ENCODE measurements at places on chromosomes 1 and 21.
A peak's percentile ranks its signal among the peaks of the same experiment; 100 is the strongest.

GRCh38 chr1:78102082-78102481, 56.3 kb downstream of the GIPC2 start:
- no peak for DNase-seq

GRCh38 chr1:18411321-18411720, 69.4 kb upstream of the KLHDC7A start:
- no peak for DNase-seq

DNA sequence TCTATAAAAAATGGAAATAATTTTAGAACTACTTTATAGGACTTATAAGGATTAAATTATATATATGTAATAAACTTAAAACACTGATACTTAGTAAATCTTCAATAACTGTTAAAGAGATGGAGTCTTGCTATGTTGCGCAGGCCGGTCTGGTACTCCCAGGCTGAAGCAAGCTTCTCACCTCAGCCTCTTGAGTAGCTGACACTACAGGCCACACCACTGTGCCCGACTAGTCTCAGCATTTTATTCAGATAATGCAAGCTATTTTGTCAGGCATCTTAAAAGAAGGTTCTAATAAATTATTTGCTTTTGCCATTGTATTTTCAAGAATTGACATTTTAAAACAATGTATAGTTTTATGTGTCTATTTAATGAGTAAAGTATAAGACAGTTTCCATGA, 20.8 kb downstream of the CNST start:
- DNase-seq = no peak

DNA sequence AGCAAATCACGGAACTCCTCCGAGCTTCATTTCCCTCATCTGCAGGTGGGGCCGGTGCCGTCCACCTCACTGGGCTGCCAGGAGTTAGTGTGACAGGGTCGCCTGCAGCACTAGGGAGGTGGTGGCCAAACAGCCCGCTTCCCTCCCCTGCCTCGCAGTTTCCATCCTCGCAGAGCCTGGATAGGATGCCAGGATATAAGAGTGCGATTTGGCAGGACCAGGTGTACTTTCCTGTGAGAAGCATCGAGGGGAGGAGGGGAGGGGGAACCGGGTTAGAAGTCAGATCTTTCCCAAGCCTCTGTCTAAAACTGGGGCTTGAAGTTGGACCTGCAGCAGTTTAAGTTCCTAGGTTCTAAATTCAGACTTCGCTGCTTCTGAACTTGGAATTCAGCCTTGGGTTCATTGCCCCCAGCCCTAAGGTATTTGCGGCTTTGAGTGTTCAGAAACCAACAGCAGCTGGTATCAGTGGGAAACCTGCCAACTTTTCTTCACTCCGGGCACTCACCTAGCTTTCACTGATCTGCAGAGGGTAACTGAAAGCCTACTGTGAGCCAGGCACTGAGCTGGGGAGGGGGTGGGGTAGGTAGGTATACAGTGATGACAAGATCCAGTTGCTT, 1.7 kb upstream of the JUN start:
- no peak for DNase-seq

DNA sequence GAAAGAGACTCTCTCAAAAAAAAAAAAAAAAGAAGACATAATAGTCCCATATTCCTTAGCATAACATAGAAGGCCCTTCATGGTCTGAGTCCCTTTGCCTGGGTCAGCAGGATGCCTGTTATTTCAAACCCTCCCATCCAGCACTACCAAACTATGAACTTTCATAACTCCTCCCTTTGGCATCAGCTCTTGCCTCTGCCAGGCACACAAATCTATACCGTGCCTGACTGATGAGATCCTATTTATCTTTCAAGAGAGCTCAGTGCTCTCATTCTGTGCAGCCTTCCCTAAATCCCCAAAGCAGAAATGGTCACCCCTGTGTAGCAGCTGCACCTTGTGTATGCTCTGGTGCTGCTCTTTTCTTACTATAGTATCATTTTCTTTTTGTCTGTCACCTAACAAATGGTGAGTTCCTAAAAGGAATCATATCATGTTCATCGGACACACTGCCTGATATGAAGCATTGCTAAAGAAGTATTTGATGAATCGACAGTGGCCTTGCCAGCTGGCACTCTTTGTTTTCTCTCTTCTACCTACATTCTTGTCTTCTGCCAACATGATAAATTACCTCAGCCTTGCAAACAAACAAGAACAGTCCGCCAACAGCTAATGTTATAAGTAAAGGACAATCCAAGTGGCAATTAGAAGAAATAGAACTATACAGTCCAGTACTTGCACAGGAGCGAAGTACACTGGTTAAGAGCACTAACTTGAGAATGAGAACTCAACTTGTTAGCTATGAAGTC, 29.9 kb downstream of the FMO4 start:
- no peak for DNase-seq

GRCh38 chr1:10210841-10211804, 753 bp downstream of the KIF1B start:
- no peak for DNase-seq

DNA sequence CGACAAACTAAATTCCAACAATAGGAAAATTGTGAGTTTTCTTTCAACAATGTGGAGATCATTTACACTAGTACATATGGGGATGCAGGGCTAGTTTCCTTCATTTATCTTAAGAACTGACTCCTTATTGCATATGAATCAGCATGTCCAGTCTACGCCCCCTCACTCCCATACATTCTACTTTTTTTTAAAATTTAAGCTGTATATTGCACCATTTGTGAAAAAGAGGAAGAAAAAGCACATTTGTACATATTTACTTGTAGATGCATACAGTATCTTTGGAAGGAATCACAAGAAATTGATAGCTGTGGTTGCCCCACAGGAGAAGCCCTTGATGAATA, 15.9 kb downstream of the VPS26C start:
- DNase-seq = no peak

GRCh38 chr1:94417978-94418663, at the start of gene ABCD3:
ABCD3 (plus strand) TSS chr1:94418389; CDS start chr1:94418479, 90 bp downstream.
- DNase-seq = peak; percentile 59

GRCh38 chr1:160309185-160309557, 24.2 kb upstream of the PEX19 start:
- no peak for DNase-seq

GRCh38 chr21:42041711-42042110, 29.4 kb upstream of the UMODL1 start:
- no peak for DNase-seq

DNA sequence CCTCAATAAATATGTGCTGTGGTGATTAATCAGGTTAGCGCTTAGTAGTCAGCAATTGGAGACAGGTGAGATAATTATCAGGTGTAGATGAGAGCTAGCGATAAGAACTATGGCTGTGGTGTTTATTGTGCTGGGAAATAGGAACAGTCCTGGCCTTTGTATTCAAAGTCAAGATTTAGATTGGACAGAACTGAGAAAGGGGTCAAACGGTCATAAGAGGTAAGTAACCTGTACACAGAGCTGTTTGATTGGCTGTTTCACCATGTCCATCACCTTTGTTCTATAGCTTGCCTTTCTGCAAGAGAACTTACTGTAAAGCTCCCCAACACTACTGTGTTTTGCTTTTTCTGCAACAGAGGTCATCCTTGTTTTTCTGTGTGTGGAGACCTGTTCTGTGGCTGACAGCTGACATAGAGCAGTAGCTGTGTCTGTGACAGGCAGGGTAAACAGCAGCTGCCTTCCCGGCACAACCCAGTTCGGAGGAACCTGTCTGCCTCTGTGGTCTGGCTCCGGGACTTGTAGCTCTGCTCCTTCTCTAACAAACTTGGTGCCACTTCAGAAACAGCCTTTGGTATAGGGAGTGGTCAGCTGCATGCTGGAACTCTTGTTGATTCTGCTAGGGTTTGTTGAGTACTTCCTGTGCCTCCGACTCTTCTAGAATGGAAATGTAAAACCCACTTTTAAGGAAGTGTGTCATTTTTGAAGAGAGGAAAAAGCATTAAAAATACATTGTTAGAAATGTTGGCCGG, 21.1 kb upstream of the CDC42 start:
- no peak for DNase-seq
